ENCODE measurements at places on chromosomes 6 and 20. TPM values are rescaled to one million over a fixed set of nuclear protein-coding genes. Genes with fewer than 3 reads are reported as not detected.

Gene LRRC1
- 36.2 TPM for total RNA-seq

Gene OPN5
- total RNA-seq: 0.09 TPM

Gene CRISP3
- not detected for total RNA-seq

Gene SCUBE3
- 35.3 TPM for total RNA-seq

Gene VIP
- total RNA-seq: not detected

Gene STXBP5
- total RNA-seq: 43.0 TPM

Gene JAG1
- total RNA-seq: 260 TPM

Gene SIM1
- 6.9 TPM for total RNA-seq

Gene SLC17A9
- total RNA-seq: 8.3 TPM

DNA sequence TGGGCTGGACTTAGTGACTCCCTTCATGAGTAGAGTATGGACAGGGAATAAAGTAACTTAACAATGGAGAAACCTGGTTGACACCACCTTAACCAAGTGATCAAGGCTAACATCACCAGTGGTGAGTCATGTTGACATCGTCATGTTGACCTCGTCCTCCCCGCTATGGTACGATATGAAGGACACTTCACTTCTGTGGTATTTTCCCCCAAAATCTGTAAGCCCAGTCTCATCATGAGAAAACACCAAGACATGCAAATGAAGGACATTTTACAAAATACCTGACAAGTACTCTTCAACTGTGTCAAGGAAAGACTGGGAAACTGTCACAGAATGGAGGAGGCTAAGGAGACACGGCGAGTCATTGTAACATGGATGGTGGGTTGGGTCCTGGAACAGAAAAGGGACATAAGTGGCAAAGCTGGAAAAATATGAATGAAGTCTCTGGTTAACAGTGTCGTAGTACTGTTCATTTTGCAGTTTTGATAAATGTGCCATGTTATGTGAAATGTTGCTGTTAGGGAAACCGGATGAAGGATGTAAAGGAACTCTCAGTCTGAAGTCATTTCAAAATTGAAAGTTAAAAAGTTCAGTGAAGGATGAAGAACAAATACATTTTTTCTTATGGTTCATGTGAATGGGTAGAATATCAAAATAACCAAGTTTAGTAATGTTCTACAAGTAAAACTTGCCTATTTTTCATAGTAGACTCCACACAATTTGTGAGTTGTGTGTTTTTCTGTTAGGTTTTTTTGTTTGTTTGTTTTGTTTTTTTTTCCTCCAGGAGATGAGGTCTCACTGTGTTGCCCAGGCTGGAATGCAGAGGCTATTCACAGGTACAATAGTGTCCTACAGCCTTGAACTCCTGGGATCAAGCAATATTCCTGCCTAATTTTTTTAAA is 247.5 kb downstream of the TMEM242 start:
- no peaks in the 10 kb centered on the region for H3K27me3 ChIP-seq
- peaks cover 20% of the 10 kb centered on the region for H3K4me1 ChIP-seq
- peaks cover 4% of the 10 kb centered on the region for H3K36me3 ChIP-seq
- no peak for DNase-seq
- H3K4me3 ChIP-seq: no peak overlapping the region

DNA sequence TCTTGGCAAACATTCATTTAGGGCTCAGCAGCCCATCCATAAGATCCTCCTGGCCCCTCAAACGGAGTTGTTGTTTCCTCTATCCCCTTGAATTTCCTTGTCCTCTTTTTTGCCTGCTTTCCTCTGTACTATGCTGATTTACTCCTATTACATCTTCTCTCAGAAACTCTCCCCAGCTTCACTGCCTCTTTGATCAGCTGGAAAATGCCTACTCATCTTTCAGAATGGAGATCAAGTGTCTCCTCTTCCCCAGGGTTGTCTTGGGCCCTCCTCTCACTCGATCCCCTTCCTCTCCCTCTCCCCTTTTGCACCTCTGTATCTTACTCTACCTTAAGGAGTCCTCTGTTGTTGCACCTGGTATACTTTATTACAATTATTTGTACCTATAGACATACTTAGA is 60.2 kb downstream of the PHF20 start:
- H3K27me3 ChIP-seq: no peaks in the 10 kb centered on the region
- no peak overlapping the region for H3K27ac ChIP-seq
- peaks cover 11% of the 10 kb centered on the region for H3K36me3 ChIP-seq
- DNase-seq: no peak

- peaks cover 6% of the 10 kb centered on the region for H3K36me3 ChIP-seq
- DNase-seq: no peak
- no peak overlapping the region for H3K27ac ChIP-seq
- no peaks in the 10 kb centered on the region for H3K27me3 ChIP-seq
- H3K4me1 ChIP-seq: peaks cover 10% of the 10 kb centered on the region
Observed at GRCh38 chr6:119256978-119257462, 92.5 kb downstream of the MAN1A1 start.

DNA sequence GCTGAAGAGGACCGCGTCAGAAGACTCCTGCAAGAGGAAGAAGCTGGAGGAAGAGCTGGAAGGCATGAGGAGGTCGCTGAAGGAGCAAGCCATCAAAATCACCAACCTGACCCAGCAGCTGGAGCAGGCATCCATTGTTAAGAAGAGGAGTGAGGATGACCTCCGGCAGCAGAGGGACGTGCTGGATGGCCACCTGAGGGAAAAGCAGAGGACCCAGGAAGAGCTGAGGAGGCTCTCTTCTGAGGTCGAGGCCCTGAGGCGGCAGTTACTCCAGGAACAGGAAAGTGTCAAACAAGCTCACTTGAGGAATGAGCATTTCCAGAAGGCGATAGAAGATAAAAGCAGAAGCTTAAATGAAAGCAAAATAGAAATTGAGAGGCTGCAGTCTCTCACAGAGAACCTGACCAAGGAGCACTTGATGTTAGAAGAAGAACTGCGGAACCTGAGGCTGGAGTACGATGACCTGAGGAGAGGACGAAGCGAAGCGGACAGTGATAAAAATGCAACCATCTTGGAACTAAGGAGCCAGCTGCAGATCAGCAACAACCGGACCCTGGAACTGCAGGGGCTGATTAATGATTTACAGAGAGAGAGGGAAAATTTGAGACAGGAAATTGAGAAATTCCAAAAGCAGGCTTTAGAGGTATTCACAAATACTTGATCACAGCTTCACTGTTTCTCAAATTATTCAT is 8.9 kb upstream of the SNRNP48 start:
- H3K27ac ChIP-seq: no peak overlapping the region
- no peaks in the 10 kb centered on the region for H3K27me3 ChIP-seq
- H3K4me1 ChIP-seq: no peaks in the 10 kb centered on the region
- no peak overlapping the region for H3K4me3 ChIP-seq

- no peak overlapping the region for H3K4me3 ChIP-seq
- DNase-seq: no peak
- no peaks in the 10 kb centered on the region for H3K27me3 ChIP-seq
- H3K36me3 ChIP-seq: peaks cover 3% of the 10 kb centered on the region
- peaks cover 44% of the 10 kb centered on the region for H3K4me1 ChIP-seq
Observed at GRCh38 chr6:157063923-157064322, 259.4 kb downstream of the TMEM242 start.

DNA sequence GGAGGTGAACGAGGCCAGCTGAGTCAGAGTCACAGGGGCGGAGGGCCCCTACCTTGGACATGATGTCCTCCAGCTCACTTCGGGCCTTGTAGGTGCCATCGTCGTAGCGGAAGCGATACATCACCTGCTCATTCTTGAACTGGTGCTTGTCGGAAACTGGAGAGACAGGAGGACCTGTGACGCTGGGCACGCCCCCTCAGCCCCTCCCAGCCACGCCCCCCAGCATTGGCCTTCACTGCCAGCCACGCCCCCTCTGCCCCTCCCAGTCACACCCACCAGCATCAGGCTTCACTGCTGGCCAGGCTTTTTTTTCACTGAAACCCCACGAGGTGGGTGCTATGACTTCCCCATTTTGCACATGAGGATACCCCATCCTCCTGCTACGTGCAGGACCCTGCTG is 148.2 kb downstream of the PREX1 start:
- peaks cover 2% of the 10 kb centered on the region for H3K27me3 ChIP-seq
- no peaks in the 10 kb centered on the region for H3K36me3 ChIP-seq
- DNase-seq: no peak
- H3K4me1 ChIP-seq: no peaks in the 10 kb centered on the region
- H3K4me3 ChIP-seq: no peak overlapping the region

DNA sequence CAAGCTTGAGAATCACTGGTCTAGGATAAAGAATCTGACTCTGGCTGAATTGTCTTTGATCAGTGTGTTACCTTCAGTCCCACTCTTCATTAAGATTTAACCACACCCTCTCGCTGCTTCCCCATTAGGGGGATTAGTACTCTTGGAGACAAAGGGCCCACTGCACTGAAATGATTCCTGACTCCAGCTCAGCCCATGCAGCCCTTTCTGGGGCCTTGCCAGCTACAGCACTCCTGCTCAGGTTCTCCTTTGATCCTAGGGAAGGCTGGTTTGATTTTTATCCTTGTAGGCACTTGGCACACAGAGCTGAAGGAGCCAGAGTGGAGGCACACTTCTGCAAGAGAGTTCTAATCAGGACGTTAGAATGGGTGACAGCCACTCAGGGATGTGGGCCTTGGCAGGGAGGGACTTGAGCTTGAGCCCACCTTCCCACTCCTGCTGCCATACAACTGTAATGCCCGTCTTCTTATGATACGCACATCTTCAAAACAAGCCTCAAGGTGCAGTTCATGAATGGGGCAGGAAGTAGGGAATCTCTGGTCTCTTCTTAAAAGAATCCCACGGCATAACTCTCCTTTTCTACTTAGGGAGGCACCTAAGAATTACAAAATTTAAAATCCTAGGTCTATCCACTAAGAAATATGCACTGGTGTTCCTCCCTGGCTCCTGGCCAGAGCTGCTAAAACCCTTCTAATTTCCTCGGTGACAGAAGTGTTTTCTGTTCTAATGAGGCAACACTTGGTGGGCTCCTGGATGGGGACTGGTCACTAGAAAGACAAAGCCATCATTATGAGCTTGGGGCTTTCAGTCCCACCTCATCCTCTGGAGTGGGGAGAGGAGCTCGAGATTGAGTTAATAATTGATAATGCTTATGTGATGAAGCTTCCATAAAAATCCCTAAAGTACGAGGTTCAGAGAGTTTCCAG is 1.5 kb upstream of the SLA2 start:
- H3K4me3 ChIP-seq: no peak overlapping the region
- no peaks in the 10 kb centered on the region for H3K27me3 ChIP-seq
- H3K27ac ChIP-seq: peak overlapping the region; percentile 81
- H3K36me3 ChIP-seq: peaks cover 3% of the 10 kb centered on the region

GRCh38 chr6:95741045-95741444 is 163.7 kb downstream of the MANEA start:
- peaks cover 1% of the 10 kb centered on the region for H3K4me1 ChIP-seq
- no peaks in the 10 kb centered on the region for H3K27me3 ChIP-seq
- H3K4me3 ChIP-seq: no peak overlapping the region
- DNase-seq: no peak
- H3K36me3 ChIP-seq: no peaks in the 10 kb centered on the region
- no peak overlapping the region for H3K27ac ChIP-seq

- peak; percentile 44 for DNase-seq
- H3K4me3 ChIP-seq: peak overlapping the region; percentile 95
- peak overlapping the region; percentile 99 for H3K27ac ChIP-seq
- peaks cover 95% of the 10 kb centered on the region for H3K4me1 ChIP-seq
- no peaks in the 10 kb centered on the region for H3K27me3 ChIP-seq
- H3K36me3 ChIP-seq: peaks cover 3% of the 10 kb centered on the region
Observed at GRCh38 chr20:45341939-45342854, 6.0 kb downstream of the SDC4 start.

DNA sequence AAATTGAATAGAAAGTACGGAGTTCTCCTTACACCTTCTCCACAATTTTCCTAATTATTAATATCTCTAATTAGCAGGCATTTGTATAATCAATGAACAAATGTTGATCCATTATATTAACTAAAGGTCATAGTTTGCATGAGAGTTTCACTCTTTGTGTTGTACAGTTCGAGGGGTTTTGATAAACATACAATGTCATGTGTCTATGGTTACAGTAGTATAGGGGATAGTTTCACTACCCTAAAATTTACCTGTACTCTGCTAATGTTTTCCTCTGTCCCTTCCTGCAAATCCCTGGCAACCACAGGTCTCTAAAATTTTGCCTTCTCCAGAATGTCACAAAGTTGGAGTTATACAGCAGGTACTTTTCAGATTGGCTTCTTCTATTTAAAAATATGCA is 1199.8 kb upstream of the GJE1 start:
- no peaks in the 10 kb centered on the region for H3K4me1 ChIP-seq
- H3K27me3 ChIP-seq: no peaks in the 10 kb centered on the region

- peaks cover 18% of the 10 kb centered on the region for H3K4me1 ChIP-seq
Observed at GRCh38 chr6:1745814-1746213, 136.1 kb downstream of the FOXC1 start.

DNA sequence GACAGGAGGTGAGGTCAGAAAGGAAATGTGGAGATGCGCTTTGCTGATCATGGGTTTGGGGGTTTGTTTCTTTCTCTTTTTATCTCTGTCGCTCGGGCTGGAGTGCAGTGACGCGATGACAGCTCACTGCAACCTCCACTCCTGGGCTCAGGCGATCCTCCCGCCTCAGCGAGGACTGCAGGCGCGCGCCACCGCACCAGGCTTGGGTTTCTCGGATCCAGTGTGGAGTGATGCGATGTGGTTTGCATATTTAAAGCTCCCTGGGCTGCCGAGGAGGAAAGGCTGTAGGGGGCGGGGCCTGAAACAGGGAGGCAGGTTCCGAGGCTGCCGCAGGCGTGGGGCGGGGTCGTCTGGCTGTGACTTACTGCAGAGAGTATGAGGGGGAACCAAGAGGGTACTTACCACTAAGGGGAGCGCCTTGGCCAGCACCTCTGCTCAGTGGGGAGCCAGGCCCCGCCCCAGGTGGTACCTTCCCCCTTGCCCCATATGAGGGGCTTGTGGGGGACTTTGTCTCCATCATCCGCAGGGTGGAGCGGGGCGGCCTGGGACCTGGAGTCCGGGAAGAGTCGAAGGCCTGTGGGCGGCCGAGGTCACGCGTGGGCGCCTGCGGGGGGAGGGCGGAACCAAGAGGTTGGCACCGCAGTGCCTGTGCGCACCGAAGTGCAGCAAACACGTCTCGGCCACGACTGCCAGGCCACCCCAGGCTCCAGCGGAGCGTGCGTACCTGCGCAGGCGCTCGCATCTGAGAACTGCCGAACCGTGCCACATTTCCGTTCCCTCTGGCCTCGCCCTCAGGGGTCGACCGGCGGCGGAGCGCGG is 12.7 kb upstream of the BAK1 start:
- peak overlapping the region; percentile 89 for H3K27ac ChIP-seq
- peak overlapping the region; percentile 26 for H3K4me3 ChIP-seq

DNA sequence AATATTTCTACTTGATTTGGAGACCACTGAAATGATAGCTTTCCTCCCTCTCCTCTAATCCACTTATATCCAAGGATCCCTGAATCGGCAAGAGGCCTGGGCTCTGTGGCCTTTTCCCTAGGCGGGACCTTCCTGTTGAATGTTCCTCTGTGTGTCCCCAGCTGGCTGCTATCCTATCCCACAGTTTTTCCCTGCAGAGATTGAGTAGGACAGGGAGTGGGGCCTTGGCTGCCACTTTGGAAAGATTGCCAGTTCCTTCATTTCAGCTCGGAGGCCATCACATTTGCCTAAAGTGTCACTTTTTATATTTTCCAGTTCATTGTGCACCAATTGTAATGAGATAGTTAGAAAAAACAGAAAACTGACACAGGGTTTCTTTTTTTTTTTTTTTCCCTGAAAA is 38.9 kb upstream of the SMIM8 start:
- DNase-seq: no peak
- H3K4me3 ChIP-seq: no peak overlapping the region
- no peaks in the 10 kb centered on the region for H3K4me1 ChIP-seq
- no peak overlapping the region for H3K27ac ChIP-seq
- no peaks in the 10 kb centered on the region for H3K27me3 ChIP-seq

GRCh38 chr6:96963403-96963802 is 38.9 kb downstream of the KLHL32 start:
- H3K36me3 ChIP-seq: no peaks in the 10 kb centered on the region
- no peak overlapping the region for H3K27ac ChIP-seq
- no peak overlapping the region for H3K4me3 ChIP-seq
- no peaks in the 10 kb centered on the region for H3K4me1 ChIP-seq
- DNase-seq: no peak
